Astrocyte (in vitro differentiated cells and primary cell): ENCODE measurements at places on chromosomes 5 and 9.

DNA sequence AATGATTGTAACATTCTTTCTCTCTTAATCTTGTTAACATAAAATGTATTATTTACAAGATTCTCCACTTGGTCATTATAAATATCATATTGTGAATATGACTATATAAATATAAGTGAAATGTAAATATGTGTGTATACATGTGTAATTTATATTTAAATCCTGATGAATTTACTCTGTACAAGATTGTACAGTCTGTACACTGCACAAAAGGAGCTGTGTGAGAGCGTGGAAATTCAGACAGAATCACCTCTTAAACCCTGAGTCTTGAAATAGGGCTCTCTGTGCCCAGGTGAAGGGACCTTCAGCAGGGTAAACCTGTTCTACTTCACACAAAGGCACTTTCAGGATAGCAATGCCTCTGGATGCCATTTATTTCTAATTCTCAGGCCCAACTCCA, 456.0 kb downstream of the SEMA5A start:
- DNase-seq, result no peak

DNA sequence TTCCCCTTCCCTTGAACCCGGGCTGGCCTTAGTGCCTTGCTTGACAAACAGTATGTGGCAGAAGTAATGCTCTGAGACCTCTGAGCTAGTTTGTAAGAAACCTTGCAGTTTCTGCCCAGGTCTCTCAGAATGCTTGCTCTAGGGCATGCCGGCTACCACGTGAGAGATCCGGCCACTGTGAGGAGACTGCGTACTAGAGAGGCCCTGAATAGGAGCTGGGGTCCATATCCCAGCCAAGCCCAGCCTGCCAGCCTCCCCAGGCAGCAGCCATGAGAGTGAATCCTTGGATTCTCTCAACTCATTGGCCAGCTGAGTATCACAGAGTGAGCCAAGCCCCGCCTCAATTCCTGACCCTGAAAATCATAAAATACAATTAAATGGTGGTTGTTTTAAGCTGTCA, 16.0 kb upstream of the COL15A1 start:
- no peak for DNase-seq

DNA sequence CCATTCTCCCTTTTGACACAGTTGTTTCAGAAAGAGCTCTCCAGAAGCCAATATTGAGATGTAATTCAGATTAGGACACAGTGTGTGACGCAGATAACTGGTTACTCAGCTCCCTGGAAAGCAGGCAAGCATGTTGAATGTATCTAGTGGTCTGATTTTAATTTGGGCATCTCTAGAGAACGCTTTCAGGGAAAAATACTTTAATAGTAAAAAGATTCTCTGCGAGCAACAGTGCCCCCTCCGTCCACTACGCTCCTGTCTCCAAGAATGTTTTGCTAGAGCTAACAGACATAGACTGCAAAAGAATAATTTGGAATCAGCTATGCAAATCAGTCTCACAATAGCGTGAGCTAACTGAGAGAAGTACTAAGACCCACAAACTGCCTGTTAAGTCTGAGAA, 23.3 kb downstream of the CFAP90 start:
- DNase-seq, result no peak

GRCh38 chr9:84381508-84381907, 41.0 kb upstream of the SLC28A3 start:
- no peak for DNase-seq

- no peak for DNase-seq
These were observed 85.5 kb downstream of the ANXA1 start for GRCh38 chr9:73237140-73237539.

- no peak for DNase-seq
These were observed 657 bp downstream of the NUP214 start for GRCh38 chr9:131126059-131126426.
